ENCODE measurements at places on chromosomes 12 and 14.

DNA sequence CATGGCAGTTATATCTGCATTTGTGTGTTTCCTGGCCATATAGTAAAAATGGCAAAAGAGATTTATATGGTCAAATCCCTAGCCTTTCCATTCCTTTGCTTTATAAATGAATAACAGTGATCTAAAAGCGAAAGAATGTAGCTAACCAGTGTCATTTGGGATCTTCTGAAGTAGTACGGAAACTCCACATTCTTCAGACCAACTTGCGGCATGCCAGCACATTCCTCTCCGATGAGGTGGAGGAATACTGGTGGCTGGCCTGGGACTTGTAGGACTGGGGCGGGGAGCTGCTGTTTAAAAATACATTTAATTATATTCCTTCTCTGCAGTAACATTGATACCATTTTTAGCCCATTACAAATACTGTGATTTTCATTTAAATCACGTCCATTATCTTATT, 85.3 kb downstream of the SAMD4A start:
- peak; percentile 61 for DNase-seq
- no peaks in the 10 kb centered on the region for H3K27me3 ChIP-seq
- H3K36me3 ChIP-seq = no peaks in the 10 kb centered on the region
- peaks cover 28% of the 10 kb centered on the region for H3K4me1 ChIP-seq
- H3K4me3 ChIP-seq = peak overlapping the region; percentile 29

- no peaks in the 10 kb centered on the region for H3K36me3 ChIP-seq
- no peak overlapping the region for H3K4me3 ChIP-seq
- peaks cover 18% of the 10 kb centered on the region for H3K4me1 ChIP-seq
- H3K27me3 ChIP-seq = no peaks in the 10 kb centered on the region
- H3K27ac ChIP-seq = no peak overlapping the region
- no peak for DNase-seq
These were observed 31.1 kb downstream of the PRIMA1 start for GRCh38 chr14:93757206-93757605.

DNA sequence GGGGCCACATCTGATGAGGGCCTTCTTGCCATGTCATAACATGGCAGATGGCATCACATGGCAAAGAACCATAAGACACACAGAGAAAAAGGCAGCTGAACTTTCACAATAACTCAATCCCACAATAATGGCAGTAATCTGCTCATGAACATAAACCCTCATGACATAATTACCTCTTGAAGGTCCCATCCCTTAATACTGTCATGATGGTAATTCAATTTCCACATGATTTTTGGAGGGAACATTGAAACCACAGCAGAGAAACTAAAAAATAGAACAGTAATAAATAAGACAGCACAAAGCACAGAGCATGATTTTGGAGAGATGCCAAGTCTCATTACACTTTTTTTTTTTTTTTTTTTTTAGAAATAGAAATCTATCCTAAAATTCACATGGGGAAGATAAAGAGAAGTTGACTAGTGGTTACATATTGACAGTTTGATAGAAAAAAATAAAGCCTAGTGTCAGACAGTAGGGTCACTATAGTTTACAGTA, 61.8 kb upstream of the ATF7IP start:
- no peaks in the 10 kb centered on the region for H3K4me1 ChIP-seq
- peaks cover 9% of the 10 kb centered on the region for H3K36me3 ChIP-seq
- no peak for DNase-seq
- no peaks in the 10 kb centered on the region for H3K27me3 ChIP-seq
- H3K4me3 ChIP-seq = no peak overlapping the region
- no peak overlapping the region for H3K27ac ChIP-seq

GRCh38 chr12:131087991-131088700, 134.4 kb downstream of the ADGRD1 start:
- H3K27me3 ChIP-seq = peaks cover 2% of the 10 kb centered on the region
- no peaks in the 10 kb centered on the region for H3K36me3 ChIP-seq
- peak; percentile 28 for DNase-seq
- no peaks in the 10 kb centered on the region for H3K4me1 ChIP-seq
- H3K4me3 ChIP-seq = no peak overlapping the region

GRCh38 chr12:42485823-42486222, 103.7 kb downstream of the PRICKLE1 start:
- peaks cover 50% of the 10 kb centered on the region for H3K4me1 ChIP-seq
- H3K27me3 ChIP-seq = no peaks in the 10 kb centered on the region
- H3K36me3 ChIP-seq = no peaks in the 10 kb centered on the region
- no peak for DNase-seq

DNA sequence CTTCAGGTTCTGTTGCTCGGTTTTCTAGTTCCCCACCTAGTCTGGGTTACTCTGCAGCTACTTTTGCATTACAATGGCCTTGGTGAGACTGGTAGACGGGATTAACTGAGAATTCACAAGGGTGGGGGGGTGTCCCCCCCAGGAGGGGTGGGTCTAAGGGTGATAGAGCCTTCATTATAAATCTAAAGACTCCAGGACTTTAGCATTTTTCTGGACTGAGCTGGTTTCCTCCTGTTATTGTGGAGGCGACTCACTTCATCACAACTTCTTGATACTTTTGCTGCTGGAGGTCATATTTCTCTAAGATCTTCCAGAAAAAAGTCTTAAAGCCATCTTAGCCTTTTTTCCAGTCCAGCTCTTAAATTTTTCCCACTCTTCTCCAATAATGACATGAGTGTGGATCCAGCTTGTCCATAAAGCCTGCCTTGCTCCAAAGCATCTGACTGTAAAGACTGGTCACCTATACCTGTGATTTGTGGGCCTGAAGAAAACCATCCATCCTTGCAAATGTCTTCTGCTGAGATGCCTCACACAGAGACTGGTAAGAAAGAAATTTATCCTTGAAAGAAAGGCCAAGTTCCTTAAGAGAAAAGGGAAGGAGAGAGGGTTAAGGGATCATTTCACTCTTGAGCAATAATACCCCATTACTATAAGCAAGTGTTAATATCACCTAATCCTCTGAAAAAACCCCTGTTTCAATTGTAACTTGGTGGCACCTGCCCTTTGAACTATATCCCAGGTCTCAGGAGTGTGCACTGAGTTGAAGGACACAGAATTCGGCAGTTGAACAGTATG, 19.7 kb upstream of the SLC2A14 start:
- DNase-seq = no peak
- peaks cover 6% of the 10 kb centered on the region for H3K4me1 ChIP-seq
- H3K36me3 ChIP-seq = no peaks in the 10 kb centered on the region
- H3K4me3 ChIP-seq = no peak overlapping the region
- H3K27ac ChIP-seq = no peak overlapping the region

Measured in mesothelial cell of epicardium (in vitro differentiated cells).